Activated naive CD8-positive, alpha-beta T cell treated with anti-CD3 and anti-CD28 coated beads, Interleukin-2, amount 50 U/mL, for 24 hours (primary cell): ENCODE measurements at places on chromosomes 7 and 10.
A peak's percentile ranks its signal among the peaks of the same experiment; 100 is the strongest.

GRCh38 chr10:28797904-28798371 lies 120.6 kb downstream of the BAMBI start:
- DNase-seq: no peak
- H3K4me3 ChIP-seq: no peak overlapping the region
- H3K27ac ChIP-seq: no peak overlapping the region
- no peaks in the 10 kb centered on the region for H3K4me1 ChIP-seq
- H3K27me3 ChIP-seq: peaks cover 1% of the 10 kb centered on the region
- no peaks in the 10 kb centered on the region for H3K36me3 ChIP-seq

GRCh38 chr7:106679153-106679931 lies 18.4 kb upstream of the CCDC71L start:
- H3K4me3 ChIP-seq: no peak overlapping the region
- H3K36me3 ChIP-seq: no peaks in the 10 kb centered on the region
- no peaks in the 10 kb centered on the region for H3K27me3 ChIP-seq
- H3K27ac ChIP-seq: no peak overlapping the region

GRCh38 chr10:49310460-49310859 lies 11.5 kb downstream of the C10orf71 start:
- no peaks in the 10 kb centered on the region for H3K36me3 ChIP-seq
- H3K4me3 ChIP-seq: no peak overlapping the region
- peak; percentile 10 for DNase-seq
- H3K4me1 ChIP-seq: peaks cover 29% of the 10 kb centered on the region

GRCh38 chr7:107995184-107996071 lies 7.5 kb downstream of the LAMB1 start:
- H3K36me3 ChIP-seq: no peaks in the 10 kb centered on the region
- H3K4me3 ChIP-seq: no peak overlapping the region
- no peak for DNase-seq
- H3K27ac ChIP-seq: no peak overlapping the region
- peaks cover 34% of the 10 kb centered on the region for H3K27me3 ChIP-seq

DNA sequence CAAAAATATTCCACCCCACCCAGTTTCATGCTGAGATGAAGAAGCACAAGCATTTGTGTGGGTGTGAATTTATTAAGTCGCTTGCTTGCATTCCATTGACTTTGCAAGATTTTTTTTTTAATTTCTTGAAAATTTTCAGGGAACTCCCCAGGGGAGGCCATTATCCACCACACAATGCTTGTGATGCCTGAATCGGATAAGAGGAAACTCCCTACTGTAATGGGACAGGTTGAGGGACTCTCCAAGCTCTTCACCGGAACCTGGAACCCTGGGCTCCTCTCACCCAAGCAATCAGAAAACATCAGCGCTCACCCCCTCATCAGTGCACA lies 153.6 kb upstream of the ZMIZ1 start:
- H3K27ac ChIP-seq: no peak overlapping the region
- H3K4me3 ChIP-seq: no peak overlapping the region
- DNase-seq: no peak
- H3K27me3 ChIP-seq: no peaks in the 10 kb centered on the region
- H3K36me3 ChIP-seq: no peaks in the 10 kb centered on the region

DNA sequence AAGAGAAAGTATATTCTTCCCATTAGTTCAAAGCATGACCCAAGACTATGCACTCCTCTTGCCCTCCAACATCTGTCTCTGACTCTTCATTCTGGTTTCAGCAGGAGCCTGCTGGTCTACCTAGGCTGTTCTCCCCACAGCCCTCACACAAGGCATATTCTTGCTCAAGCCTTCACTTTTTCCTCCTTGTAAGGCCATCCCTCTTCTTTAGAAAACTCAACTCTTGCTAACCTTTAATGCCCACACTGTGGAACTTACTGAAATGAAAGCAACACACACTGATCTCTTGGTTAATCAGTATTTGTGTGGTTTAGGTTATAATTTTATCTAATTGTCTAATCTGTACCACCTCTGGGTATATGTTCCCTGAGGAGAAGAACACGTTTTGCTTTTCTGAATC lies 75.8 kb downstream of the PRKCQ start:
- no peaks in the 10 kb centered on the region for H3K27me3 ChIP-seq
- H3K27ac ChIP-seq: peak overlapping the region; percentile 91
- H3K36me3 ChIP-seq: peaks cover 70% of the 10 kb centered on the region
- DNase-seq: peak; percentile 68

DNA sequence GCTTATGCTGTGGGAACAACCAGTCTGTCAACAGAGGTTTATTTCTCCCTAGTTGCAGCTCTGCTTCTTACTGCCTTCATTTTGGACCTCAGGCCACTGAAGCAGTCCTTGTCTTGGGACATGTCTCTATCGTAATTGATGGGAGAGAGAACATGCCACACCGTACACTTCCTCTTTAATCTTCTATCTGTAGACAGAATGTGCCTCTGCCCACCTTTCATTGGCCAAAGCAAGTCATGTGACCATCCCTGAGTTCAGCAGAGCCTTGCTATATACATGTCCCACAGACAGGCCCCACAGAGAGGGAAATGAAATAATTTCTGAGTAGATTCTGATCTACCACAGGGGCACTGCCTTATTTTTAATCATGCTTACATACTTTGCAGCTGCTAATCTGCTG lies 98.0 kb downstream of the KCND2 start:
- no peak for DNase-seq
- no peak overlapping the region for H3K4me3 ChIP-seq
- H3K36me3 ChIP-seq: no peaks in the 10 kb centered on the region
- H3K27ac ChIP-seq: no peak overlapping the region
- H3K4me1 ChIP-seq: no peaks in the 10 kb centered on the region
- H3K27me3 ChIP-seq: no peaks in the 10 kb centered on the region

DNA sequence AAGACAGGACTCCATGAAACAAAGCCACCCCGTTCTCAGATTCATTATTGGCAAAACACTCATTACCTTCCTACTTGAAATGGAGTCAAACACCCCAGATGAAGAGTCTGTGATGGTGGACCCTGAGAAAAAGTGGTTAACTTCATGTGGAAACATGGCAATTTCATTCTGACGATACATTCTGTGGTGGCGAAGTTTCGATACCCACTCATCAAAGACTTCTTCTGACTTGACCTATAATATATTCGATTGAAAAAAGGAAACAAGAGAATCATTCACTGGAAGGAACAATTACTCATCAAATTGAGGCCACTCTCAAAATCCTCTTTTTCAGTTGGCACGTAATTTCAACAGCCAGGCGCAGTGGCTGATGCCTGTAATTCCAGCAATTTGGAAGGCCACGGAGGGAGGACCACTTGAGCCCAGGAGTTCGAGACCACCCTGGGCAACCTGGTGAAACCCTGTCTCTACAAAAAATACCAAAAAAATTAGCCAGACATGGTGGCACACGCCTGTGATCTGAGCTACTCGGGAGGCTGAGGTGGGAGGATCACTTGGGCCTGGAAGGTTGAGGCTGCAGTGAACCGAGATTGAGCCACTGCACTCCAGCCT lies 108.8 kb upstream of the GSDME start:
- H3K4me3 ChIP-seq: peak overlapping the region; percentile 71
- no peaks in the 10 kb centered on the region for H3K27me3 ChIP-seq
- peaks cover 49% of the 10 kb centered on the region for H3K4me1 ChIP-seq

DNA sequence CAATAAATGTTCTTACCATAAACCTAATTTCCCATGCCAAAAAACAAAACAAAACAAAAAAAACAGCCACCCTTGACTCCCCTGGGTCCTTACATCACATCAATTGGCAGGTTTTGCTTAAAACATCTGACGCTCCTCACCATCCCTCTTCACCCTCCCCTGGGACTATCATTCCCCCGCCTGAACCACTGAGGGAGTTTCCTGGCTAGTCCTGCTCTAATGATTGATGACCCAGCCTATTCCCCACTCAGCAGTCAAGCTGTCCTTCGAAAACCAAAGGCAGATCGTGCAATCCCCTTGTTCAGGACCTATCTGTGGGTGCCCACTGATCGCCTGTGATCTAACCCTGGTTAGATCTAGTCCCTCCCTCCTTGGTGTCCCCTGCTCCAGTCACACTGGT lies 11.2 kb upstream of the FRMPD2 start:
- DNase-seq: no peak
- peaks cover 20% of the 10 kb centered on the region for H3K27me3 ChIP-seq
- no peak overlapping the region for H3K4me3 ChIP-seq
- no peaks in the 10 kb centered on the region for H3K36me3 ChIP-seq

GRCh38 chr10:71684356-71685173 lies 35.0 kb downstream of the C10orf105 start:
- peak overlapping the region; percentile 19 for H3K27ac ChIP-seq
- H3K4me3 ChIP-seq: no peak overlapping the region
- H3K36me3 ChIP-seq: no peaks in the 10 kb centered on the region
- peak; percentile 52 for DNase-seq
- H3K4me1 ChIP-seq: peaks cover 8% of the 10 kb centered on the region
- H3K27me3 ChIP-seq: peaks cover 2% of the 10 kb centered on the region

DNA sequence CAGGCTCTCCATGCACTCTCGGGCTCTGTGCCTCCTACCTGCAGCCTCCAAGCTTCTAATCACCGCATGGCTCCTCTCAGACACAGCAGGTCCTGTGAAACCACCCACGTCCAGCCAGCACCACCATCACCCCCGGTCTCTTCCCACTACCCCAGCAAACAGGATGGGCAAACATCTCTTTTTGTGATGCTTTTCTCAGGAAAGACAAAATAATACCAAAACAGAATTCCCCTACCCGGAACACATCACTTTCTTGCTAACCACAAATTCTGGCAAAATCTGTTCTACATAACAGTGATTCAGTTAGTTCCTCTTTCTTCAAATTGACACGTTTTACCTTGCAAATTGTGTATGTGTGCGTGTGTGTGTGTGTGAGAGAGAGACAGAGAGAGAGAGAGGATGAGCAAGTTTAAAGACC lies 6.5 kb downstream of the SNX8 start:
- peak overlapping the region; percentile 76 for H3K27ac ChIP-seq
- H3K4me1 ChIP-seq: peaks cover 23% of the 10 kb centered on the region
- DNase-seq: no peak
- H3K36me3 ChIP-seq: peaks cover 12% of the 10 kb centered on the region
- no peaks in the 10 kb centered on the region for H3K27me3 ChIP-seq

DNA sequence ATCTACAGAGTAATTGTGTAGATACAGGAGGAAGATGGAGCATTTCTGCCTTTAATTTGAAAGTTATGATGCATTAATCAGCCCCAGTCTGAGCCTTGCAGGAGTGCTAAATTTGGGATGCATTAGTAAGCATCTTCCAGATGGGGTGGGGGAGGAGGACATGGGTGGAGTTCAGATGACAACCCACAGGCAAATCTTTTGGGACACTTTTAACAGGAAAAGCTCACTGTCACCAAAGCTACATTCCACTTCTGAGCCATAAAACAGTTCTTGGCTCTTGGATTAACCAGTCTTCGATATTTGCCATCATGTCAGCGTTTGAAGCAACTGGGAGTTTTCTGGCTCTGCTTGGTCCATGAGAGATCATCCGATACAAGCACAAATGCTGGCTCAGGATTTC lies 121.1 kb downstream of the CXCL12 start:
- no peak overlapping the region for H3K27ac ChIP-seq
- no peaks in the 10 kb centered on the region for H3K4me1 ChIP-seq
- H3K27me3 ChIP-seq: no peaks in the 10 kb centered on the region
- no peak for DNase-seq

GRCh38 chr10:90326498-90327267 lies 531.2 kb downstream of the HTR7 start:
- no peaks in the 10 kb centered on the region for H3K4me1 ChIP-seq
- DNase-seq: no peak
- H3K27ac ChIP-seq: no peak overlapping the region
- no peaks in the 10 kb centered on the region for H3K36me3 ChIP-seq

DNA sequence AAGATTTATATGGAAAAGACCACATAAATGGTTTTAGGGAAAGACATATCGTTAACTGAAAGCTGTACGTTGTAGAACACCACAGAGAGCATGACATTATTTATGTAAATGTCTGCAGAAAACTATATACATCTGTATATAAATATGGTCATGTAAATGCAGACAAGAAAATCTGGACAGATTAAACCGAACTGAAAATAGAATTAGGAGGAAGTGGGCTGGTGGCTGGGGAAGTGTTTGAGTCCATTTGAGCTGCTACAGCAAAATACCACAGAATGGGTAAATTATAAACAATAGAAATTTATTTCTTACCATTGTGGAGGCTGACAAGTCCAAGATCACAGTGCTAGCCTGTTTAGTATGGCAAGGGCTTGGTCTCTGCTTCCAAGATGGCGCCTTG lies 56.3 kb upstream of the USP6NL start:
- H3K27me3 ChIP-seq: peaks cover 2% of the 10 kb centered on the region
- no peak overlapping the region for H3K27ac ChIP-seq
- H3K4me1 ChIP-seq: peaks cover 30% of the 10 kb centered on the region

- no peaks in the 10 kb centered on the region for H3K27me3 ChIP-seq
- no peak for DNase-seq
- no peaks in the 10 kb centered on the region for H3K36me3 ChIP-seq
Observed at GRCh38 chr10:106938513-106938912, 226.0 kb downstream of the SORCS1 start.

- H3K4me1 ChIP-seq: no peaks in the 10 kb centered on the region
- H3K27me3 ChIP-seq: no peaks in the 10 kb centered on the region
- no peak overlapping the region for H3K4me3 ChIP-seq
- no peaks in the 10 kb centered on the region for H3K36me3 ChIP-seq
- no peak overlapping the region for H3K27ac ChIP-seq
Observed at GRCh38 chr10:30861221-30861620, 170.4 kb downstream of the ZNF438 start.

DNA sequence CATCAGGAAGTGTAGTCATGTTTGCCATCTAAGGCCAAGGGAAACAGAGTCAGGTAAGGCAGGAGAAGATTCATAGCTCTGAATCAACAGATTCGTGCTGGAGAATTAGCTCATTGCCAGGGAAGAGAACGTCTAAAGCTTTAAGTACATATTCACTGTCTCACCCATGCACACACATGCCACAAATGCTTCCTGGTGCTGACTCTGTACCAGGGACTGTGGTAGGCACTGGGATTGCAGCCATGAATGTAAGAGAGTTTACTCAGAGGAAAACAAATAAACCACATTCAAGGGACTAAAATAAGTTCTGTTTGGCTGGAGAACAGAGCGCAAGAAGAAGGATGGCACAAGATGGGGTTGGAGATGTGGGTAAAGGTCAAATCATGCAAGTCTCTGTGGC lies 89.8 kb upstream of the HPS1 start:
- peaks cover 7% of the 10 kb centered on the region for H3K27me3 ChIP-seq
- H3K27ac ChIP-seq: no peak overlapping the region
- H3K4me1 ChIP-seq: no peaks in the 10 kb centered on the region
- no peak for DNase-seq

DNA sequence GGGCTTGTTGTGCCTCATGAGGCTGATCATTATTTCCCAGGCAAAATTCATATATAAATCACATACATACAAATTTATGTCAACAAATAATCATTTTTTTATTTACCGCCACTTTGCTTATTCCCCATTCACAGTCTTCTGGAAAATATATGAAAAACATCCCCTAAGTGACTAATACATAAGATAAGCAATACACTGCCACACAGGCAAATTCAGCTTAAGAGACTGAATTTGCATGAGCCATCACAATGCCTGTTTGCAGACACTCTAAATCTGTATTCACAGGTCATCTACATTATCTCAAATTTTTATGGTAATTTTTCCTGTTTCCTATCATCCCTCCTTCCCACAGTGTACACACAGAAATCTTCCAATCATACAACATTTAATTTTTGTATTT lies 13.2 kb downstream of the OSBPL3 start:
- no peaks in the 10 kb centered on the region for H3K27me3 ChIP-seq
- DNase-seq: no peak
- peak overlapping the region; percentile 1 for H3K27ac ChIP-seq
- H3K4me3 ChIP-seq: peak overlapping the region; percentile 29
- peaks cover 7% of the 10 kb centered on the region for H3K36me3 ChIP-seq
